ENCODE measurements at places on chromosomes 12 and 14.

DNA sequence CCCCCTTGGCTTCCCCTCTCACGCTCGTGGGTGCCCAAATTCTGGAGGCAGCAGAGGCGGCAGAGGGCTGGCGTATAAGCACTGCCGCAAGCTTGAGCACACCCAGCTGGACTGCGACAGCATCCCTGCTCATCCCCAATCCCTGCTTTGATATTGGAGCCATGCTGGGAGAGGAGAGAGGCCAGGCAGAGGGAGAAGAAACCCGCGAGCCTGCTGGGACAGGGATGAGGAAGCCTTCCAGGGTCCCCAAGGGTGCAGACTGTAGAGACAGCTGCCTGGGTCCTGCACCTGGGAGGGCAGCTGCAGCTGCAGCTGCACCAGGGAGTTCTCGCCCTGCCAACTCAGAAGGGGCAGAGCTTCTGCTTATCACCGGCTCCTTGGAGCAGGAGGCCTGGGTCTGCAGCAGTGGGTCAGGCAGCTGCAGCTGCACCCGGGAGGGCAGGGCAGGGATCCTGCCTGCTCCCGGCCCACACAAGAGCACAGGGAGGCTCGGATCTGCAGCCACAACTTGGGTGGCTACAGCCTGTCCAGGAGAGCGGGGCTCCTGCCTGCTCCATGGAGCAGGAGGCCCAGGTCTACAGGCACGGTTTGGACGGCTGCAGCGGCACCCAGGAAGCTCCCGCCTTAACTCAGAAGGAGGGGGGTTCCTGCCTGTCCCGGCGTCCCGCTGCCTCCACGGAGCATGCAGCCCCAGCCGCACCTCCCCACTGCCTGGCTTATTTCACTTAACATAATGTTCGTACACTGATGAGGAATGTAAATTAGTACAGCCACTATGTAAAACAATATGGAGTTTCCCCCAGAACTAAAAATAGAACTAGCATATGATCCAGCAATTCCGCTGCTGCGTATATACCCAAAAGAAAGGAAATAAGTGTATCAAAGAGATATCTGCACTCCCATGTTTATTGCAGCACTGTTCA is 60.4 kb upstream of the SGPP1 start:
- DNase-seq: no peak

DNA sequence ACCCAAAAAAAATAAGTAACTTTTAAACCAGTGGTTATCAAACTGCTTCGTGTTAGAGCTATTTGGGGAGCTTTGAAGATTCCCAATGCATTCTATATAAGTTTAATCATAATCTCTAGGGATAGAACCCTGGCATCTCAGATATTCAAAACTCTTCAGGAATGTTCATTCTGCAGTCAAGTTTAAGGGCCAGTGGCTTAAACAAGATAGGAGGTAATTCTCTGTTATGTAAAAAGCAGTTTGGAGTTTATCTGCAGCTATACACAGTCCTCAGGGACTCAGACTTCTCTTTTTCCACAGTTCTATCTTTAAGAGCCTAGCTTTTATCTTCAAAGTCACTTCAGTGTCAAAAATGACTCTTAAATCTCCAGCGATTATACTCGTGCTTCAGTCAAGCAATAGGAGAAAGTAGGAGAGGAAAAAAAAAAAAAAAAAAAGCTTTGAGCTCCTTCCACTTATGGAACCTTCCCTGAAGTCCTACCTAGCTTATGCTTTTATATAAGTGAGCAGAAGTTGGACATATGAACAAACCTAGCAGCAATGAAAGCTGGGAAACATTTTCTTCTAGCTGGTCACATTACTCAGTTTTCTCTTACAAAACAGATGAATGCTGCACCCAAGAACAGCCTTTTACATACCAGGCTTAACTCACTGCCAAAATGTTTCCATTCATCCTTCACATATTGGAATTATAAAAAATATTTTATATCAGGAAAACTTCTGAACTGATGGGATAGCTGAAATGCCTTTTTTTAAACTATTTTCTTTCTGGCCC is 302.8 kb downstream of the FSCB start:
- no peak for DNase-seq

GRCh38 chr12:96486751-96487613 is 2.4 kb upstream of the CFAP54 start:
- no peak for DNase-seq

DNA sequence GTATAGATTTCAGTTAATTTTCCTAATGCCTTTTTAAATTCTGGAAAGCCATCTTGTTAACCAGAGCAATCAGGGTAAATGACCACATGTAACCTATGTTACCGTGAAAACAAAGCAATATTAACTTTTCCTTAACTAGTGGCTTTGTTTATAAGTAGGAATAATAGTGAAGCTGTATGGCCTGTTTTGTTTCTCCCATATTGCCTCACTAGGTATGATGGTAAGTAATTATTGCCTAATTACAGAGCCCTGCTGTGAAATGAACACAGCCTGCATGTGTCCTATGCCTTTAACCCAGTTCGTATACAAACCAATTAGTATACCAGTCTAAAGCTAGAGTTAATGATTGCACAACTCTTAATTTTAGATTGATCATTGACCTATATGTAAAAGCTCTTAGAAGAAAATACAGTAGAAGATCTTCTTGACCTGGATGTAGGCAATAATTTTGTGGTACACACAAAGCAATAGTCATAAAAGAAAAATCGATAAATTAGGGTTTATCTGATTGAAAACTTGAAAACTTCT is 249.9 kb downstream of the CCDC91 start:
- no peak for DNase-seq

DNA sequence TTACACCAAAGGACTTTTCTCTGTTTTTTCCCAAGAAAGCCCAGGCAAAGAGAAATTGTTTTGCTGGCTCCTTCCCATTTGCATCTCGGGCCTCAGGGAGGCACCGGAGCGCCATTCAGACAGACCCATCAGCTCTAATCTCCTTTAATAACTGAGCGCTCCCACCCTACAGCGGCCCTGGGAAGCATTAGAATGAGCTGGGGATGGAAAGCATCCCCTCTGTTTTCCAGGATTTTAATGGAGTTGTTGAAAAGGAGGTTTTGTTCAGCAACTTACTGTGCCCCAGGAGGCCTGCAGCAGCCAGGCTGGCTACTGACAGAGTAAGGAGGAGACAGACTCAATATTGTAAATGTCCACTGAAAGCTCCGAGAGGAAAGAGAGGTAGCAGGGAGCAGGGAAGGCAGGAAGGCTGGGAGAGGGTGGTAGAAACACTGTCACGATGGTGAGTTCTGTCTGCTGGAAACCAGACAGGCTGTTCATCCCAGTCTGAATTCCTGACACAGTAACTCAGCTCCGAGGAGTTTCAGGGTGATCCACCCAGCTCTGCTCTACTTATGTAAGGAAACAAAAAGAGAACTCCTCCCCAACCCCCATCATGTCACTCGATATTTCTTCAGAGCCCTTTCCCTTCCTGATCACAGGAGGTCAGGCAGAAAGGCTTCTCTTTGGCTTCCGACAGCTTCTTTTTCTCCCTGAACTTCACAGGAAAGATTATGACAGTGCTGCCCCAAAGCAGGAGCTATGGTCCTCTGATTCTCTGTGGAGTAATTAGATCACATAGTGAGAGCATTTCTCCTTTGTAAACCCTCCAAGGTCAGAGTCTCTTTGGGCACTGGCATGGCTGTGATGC is 62.5 kb upstream of the TMEM132D start:
- no peak for DNase-seq

DNA sequence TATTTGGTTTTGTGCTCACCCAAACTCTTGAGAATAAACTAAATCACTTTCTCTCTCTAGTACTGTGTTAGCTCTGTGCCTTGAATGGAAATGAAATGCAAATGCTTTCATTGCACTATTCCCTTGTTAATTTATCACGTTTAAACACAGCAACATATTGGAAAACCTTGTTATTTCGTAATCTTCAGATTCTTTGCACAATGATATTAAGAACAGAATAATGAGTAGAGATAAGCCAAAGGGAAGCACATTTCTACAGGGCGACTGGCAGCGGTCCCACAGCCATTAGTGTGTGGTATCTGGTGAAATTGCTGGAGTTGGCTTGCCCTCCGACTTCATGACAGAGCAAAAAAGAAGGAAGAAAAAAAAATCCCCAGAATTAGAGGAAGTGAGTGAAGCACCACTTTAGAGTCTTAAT is 166.1 kb upstream of the E2F7 start:
- no peak for DNase-seq

DNA sequence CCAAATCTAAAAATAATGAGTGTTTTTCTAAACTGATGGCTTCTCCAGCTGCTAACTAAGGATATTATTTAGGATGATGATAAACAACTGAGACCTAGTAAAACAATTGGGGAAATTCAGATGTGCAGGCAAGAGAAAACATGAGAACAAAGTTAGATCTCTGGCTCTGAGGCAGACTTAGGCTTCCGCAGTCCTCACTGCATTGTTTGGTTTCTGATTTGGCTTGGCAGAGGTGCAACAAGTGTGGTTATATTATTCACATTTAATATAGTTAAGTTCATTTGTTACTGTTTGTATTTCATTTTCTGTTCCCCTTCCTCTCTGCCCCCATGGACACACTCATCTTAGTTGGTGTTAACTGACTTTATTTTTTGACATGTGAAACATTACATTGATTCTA is 30.2 kb upstream of the NR1H4 start:
- no peak for DNase-seq

- no peak for DNase-seq
These were observed 8.5 kb upstream of the ERP27 start for GRCh38 chr12:14946861-14947260.

- no peak for DNase-seq
These were observed 283.7 kb upstream of the RTL1 start for GRCh38 chr14:101186992-101187815.

Measured in stimulated activated CD4-positive, alpha-beta T cell treated with anti-CD3 and anti-CD28 coated beads, Interleukin-1b, Interleukin-23, amount 100 ng/mL, for 1 hour (primary cell).